H7 (cell line): ENCODE measurements at places on chromosomes 7 and 10. TPM values are rescaled to one million over a fixed set of nuclear protein-coding genes. Genes with fewer than 3 reads are reported as not detected.

PRSS2 gene
- 0.97 TPM in 1 of 2 replicates, not detected in the other for total RNA-seq

BRAF gene
- total RNA-seq, result 7.7 and 11.6 TPM in 2 replicates

CALML5 gene
- total RNA-seq, result not detected in 2 replicates

CHRM2 gene
- 0.18 TPM in 1 of 2 replicates, not detected in the other for total RNA-seq

EFCAB10 gene
- 2.0 and 2.3 TPM in 2 replicates for total RNA-seq

NKX1-2 gene
- total RNA-seq, result 57.8 and 65.1 TPM in 2 replicates

FAM241B gene
- 5.8 and 8.4 TPM in 2 replicates for total RNA-seq

FAM221A gene
- total RNA-seq, result 16.6 and 21.7 TPM in 2 replicates

HSPA12A gene
- 1.9 and 2.2 TPM in 2 replicates for total RNA-seq

SFTPA1 gene
- not detected in 2 replicates for total RNA-seq

FOXI2 gene
- total RNA-seq, result 0.35 and 1.2 TPM in 2 replicates

WNT16 gene
- total RNA-seq, result not detected in 2 replicates

TBXAS1 gene
- total RNA-seq, result 0.55 and 0.76 TPM in 2 replicates
